ENCODE measurements at places on chromosomes 4 and X. TPM values are rescaled to one million over a fixed set of nuclear protein-coding genes. Genes with fewer than 3 reads are reported as not detected.
A peak's percentile ranks its signal among the peaks of the same experiment; 100 is the strongest.

- DNase-seq, result no peak
Observed at GRCh38 chr4:53161051-53161786, 204.6 kb downstream of the SCFD2 start.

GRCh38 chrX:150258463-150259430 is 104.4 kb upstream of the MAMLD1 start:
- DNase-seq, result peak; percentile 43

- DNase-seq, result peak; percentile 74
Observed at GRCh38 chr4:55181010-55182005, 55.9 kb upstream of the KDR start.

GRCh38 chrX:23884427-23885024 is 23.2 kb downstream of the APOO start:
- no peak for DNase-seq

- DNase-seq, result no peak
Observed at GRCh38 chr4:110064934-110065333, 133.5 kb downstream of the ELOVL6 start.

GRCh38 chr4:108185252-108185651 is 16.5 kb upstream of the LEF1 start:
- DNase-seq, result no peak

DNA sequence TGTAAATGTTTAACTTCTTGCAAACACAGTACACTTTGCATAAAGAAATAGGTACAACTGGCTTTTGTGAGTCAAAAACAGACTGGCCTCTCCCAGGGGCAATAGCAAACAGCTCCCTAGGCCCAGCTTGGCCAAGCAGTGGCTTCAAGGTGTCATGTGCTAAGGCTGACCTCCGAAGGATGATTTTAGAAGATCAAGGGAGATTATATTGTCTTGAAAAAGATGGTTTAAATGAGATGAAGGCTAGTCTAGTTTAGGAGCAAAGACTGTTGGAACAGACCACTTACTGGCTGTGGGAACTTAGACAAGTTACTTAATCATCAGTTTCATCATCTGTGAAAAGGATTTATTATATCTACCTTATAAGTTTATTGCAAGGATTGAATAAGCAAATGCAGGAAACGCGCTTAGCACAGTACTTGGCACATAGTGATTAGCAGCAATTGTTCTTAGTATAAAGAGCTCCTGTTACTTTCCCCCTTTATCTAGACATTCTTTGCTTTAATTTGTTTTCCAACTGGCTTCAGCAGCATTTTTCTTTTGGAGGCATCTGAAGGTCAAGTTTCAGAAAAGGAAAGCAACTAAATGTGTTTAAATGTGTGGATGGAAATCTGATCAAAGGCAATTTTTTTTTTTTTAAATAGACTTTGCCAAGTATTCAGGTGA is 17.2 kb downstream of the ANXA3 start:
- DNase-seq, result no peak

DNA sequence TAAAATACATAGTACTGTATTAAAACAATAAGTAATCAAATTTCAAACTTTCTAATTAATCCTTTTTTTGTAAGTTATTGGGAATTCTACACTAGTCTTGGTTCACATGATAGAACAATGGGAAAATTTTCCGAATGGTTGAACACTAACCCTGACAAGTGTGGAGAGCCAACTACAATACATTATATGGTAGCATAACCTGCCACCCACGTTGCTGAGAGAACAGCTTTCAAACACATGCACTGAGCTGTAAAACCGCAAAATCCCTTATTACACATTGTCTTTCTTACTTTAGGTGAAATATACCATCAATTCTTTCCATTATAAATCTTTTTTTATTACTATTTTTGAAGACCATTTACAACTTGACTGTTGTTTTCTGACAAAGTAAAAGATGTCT is 54.7 kb downstream of the ANAPC10 start:
- peak; percentile 86 for DNase-seq

COL4A6 gene
- total RNA-seq, result 8.1 TPM

GAGE12E gene
- not detected for total RNA-seq

TEX11 gene
- total RNA-seq, result not detected

MED28 gene
- 43.6 TPM for total RNA-seq

CT47A7 gene
- total RNA-seq, result not detected

RAI2 gene
- 0.50 TPM for total RNA-seq
